ENCODE measurements at places on chromosomes 7 and 10.

- DNase-seq: no peak
Observed at GRCh38 chr10:108612485-108612884, 1310.8 kb downstream of the XPNPEP1 start.

GRCh38 chr7:31192986-31193385, 140.9 kb downstream of the ADCYAP1R1 start:
- peak; percentile 88 for DNase-seq

DNA sequence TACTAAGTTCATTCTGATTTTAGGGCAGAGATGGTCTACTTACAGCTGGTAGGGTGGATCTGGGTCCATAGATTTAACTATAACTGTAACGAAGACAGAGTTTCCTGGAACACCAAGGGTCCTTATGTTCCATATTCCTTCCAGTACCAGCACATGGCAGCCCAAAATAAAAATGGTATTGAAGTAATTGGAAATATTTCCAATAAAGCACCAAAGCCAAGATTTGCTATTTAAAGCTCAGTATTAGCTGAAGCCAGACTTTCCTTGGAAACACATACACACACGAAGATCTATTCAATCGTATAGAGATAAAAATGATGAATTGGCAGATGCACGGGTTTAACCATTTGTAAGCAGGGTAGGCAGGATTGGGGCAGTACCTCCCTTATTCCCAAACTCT, 289.1 kb upstream of the SORCS1 start:
- no peak for DNase-seq

GRCh38 chr7:100696123-100696521, 2.1 kb upstream of the GIGYF1 start:
- no peak for DNase-seq

- peak; percentile 67 for DNase-seq
Observed at GRCh38 chr7:155590215-155591018, 44.1 kb upstream of the CNPY1 start.

DNA sequence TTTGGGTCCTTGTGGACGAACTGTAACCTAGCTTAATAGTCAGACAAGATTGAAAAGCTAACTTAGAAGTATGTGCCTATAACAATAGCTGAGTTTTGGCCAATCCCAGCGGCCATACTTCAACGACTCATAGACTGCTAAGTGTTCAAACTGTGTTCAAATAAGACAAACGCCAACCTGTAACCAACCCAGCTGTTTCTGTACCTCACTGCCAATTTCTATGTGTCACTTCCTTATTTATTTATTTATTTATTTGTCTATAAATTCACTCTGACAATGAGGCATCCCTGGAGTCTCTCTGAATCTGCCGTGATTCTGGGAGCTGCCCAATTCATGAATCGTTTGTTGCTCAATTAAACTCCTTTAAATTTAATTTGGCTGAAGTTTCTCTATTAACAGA, 21.7 kb downstream of the ST8SIA6 start:
- no peak for DNase-seq

DNA sequence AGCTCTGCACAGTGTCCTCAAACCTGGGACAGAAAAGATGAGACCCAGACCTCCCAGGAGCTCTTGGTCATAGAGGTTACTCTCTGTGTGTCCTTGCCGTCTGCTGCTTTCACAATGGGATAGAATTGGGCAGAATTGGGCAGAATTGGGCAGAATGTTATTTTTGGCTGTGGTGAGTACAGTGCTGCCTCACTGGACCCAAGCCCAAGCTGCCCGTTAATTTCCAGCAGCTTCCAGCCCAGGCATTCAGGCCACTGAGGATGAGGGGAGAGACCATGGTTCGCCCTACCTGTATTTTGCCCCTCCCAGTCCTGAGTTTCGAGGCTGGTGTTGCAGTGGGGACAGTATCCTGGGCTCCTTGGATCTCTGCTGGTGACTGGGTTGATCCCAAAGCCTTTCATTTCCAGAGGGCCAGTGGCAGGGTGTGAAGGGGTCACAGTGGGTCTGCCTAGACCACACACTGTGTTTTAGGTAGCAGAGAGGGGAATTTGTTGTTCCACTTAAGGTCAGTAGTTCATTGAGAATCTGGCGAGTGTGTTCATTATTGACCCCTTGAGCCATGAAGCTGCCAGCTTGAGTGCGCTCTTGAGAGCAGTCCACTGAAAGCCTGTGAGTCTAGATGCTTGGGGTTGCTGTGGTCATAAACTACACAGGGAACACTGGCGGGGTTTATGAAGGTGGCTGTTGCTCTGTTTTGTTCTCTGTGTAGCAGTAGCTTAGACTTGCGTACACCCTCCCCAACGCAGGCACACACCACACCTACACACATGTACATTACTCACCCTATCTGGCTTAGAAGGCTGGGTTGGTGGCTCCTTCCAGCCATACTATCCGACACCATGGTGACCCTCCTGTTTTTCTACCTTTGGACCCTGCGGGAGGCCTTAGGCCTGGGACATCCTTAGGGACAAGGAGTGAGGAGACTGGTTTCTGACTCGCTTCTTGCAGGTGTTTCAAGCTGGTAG, 23.5 kb downstream of the NACAD start:
- DNase-seq: no peak

- DNase-seq: no peak
Observed at GRCh38 chr7:16564909-16565426, 38.3 kb downstream of the LRRC72 start.

DNA sequence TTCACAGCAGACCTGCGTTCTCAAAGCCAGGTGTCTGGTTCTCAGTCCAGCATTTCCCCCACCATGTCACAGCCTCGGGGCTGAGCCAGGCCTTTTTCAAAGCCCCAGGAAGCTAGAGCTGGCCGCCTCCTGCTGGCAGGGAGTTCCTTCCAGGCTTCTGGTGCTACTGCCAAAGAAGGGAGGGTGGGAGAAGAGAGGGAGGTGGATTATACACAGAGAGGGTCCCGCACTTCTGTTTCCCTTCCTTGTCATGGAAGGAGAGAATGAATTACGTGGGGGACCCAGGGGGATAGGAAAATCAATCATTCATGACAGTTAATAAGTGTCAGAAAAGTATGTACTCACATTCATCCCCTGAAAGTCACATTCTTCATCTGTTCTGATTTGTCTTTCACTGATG, 600 bp upstream of the LGI1 start:
- DNase-seq: peak; percentile 64

Measured in ecto neural progenitor cell (in vitro differentiated cells).